ENCODE measurements at places on chromosomes 6 and 20.

GRCh38 chr6:11403035-11403601 is 134.4 kb upstream of the TMEM170B start:
- no peak for DNase-seq

GRCh38 chr6:16002332-16003196 is 126.3 kb upstream of the MYLIP start:
- no peak for DNase-seq

DNA sequence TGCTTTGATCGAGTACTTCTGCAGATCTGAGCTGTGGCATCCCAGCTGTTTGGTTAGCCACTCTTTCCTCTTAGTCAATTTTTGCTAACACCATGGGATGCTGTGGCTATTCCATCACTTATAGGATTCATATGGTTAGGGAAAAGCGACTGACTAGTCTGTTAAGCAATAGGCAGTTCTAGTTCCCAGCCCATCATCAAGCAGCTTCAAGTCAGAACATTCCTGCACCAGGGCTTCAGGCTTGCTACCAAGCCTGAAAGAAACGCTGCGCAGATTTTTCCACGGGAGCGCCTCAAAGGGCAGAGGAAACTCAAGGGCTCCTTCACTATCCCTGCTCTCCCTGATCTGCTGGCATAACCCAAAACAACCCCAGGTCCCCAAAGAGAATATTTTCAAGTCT is 159.8 kb upstream of the SUPT3H start:
- no peak for DNase-seq

DNA sequence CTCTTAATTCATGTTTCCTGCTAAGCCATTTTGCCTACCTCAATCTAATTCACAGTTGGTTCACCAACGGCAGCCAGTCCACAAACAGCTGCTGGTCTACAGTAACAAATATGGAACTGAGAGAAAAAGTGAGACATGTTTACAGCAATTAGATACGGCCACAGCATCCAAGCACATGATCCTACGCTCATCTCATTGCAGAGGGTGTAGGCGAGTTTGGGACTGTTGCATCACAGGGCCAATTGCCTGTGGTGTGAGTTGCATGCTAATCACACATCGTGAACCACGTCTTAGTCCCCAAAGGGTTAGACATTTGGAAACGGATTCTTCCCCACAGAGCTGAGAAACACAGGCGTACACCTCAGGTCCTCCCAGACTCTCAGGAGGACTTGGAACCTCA is 166.9 kb downstream of the EYA2 start:
- DNase-seq, result no peak

Data from brain microvascular endothelial cell (primary cell).